ENCODE measurements at places on chromosomes 7 and 10.

- DNase-seq = no peak
Observed at GRCh38 chr10:53107711-53108110, 335.1 kb upstream of the MBL2 start.

DNA sequence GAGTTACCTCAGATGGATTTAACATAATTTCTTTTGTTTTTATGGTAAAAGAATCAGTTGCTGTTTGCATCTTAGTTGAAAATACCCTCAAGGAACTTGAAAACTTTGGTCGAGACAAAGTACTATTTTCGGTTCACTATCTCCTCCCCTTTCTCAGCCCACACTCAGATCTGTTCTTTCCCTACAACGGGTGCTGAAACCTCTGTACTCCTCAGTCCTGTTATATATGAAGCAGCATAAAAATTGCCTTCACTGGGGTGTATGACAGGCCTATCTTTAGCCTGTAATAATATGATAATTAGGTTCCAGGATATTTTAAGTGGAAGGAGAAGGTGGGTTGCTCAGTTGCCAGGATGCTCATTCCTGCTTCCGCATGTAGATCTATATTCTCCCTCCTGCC lies 105.2 kb upstream of the NOBOX start:
- DNase-seq = no peak

- no peak for DNase-seq
Observed at GRCh38 chr7:47228386-47229014, 353.4 kb downstream of the TNS3 start.

DNA sequence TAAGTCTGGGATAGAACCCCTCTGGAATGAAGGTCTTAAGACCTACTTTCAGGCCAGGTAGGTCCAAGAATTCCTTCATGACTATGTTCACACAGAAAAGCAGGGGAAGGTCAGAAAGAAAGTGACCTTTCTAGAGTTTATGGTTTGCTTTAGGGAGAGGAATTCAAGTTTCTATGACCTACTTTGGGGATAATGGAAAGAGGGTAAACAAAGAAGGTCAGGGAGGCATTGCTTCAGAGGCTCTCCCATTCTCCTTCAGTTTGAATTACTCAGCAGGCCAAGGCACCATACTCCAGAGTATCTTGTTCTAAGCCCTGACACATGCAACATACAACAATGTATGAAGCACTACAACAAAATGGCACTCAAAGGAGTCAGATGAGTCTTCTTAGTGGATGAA lies 11.5 kb upstream of the MACC1 start:
- DNase-seq = no peak

- no peak for DNase-seq
Observed at GRCh38 chr7:83599131-83599530, 49.8 kb downstream of the SEMA3E start.

DNA sequence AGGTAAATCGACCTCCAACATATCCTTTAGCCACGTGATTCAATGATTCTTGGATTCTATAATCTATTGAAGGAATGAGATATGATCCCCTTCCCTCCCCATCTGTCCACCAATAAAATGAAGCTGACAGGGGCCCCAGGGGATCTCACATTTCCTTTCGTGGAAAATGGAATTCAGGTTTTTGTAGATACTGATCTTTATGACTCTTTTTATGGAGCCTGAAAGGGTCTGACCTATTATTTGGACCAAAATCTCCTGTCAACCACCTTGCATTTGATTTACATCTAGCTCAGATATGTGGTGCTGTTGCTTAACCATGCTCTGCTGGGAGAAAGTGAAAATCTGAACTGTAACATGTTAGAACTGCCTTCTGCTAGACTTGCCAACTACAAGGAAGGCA lies 234.0 kb upstream of the CXCL12 start:
- no peak for DNase-seq

GRCh38 chr10:13703997-13704536 lies 117.3 kb downstream of the PRPF18 start:
- DNase-seq = no peak

DNA sequence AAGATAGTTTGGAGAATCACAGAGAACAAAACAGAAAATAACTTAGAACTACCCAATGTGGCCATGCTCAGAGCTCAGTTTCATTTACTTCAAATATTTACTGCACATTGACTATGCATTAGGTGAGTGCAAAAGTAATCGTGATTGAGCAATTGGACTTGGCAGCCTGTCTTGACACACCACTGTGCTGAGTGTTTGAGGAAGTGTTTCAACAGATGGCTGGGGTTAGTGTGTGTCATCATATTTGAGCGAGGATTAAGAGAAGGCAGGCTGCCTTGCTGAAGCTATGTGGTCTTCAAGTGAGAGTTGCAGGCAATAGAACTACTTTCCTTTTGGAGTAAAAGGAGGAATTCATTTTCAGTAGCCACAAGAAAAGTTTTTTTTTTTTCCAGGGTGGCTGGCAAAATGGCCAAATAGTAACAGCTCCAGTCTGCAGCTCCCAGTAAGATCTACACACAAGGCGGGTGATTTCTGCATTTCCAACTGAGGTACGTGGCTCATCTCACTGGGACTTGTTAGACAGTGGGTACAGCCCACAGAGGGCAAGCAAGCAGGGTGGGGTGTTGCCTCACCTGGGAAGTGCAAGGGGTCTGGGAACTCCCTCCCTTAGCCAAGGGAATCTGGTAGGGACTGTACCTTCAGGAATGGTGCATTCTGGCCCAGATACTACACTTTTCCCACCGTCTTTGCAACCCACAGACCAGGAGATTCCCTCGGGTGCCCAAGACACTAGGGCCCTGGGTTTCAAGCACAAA lies 37.6 kb downstream of the AKR1C4 start:
- peak; percentile 27 for DNase-seq

DNA sequence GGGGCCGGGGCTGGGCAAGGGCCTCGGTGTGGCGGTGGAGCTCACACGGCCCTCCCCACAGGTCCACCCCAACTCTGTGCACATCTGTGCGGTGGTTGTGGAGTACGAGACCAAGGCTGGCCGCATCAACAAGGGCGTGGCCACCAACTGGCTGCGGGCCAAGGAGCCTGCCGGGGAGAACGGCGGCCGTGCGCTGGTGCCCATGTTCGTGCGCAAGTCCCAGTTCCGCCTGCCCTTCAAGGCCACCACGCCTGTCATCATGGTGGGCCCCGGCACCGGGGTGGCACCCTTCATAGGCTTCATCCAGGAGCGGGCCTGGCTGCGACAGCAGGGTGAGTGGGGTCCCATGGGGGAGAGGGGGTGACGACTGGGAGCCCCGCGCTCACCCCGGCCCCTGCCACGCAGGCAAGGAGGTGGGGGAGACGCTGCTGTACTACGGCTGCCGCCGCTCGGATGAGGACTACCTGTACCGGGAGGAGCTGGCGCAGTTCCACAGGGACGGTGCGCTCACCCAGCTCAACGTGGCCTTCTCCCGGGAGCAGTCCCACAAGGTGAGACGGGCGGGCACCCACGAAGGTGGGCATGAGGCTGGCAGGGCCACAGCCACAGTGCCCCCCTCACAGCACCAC lies 8.8 kb downstream of the TMEM120A start:
- DNase-seq = no peak

GRCh38 chr7:48780862-48781261 lies 143.5 kb upstream of the CDC14C start:
- DNase-seq = no peak

Data from fibroblast of skin of right biceps (primary cell).